ENCODE measurements at places on chromosomes 6 and 20.
A peak's percentile ranks its signal among the peaks of the same experiment; 100 is the strongest.

DNA sequence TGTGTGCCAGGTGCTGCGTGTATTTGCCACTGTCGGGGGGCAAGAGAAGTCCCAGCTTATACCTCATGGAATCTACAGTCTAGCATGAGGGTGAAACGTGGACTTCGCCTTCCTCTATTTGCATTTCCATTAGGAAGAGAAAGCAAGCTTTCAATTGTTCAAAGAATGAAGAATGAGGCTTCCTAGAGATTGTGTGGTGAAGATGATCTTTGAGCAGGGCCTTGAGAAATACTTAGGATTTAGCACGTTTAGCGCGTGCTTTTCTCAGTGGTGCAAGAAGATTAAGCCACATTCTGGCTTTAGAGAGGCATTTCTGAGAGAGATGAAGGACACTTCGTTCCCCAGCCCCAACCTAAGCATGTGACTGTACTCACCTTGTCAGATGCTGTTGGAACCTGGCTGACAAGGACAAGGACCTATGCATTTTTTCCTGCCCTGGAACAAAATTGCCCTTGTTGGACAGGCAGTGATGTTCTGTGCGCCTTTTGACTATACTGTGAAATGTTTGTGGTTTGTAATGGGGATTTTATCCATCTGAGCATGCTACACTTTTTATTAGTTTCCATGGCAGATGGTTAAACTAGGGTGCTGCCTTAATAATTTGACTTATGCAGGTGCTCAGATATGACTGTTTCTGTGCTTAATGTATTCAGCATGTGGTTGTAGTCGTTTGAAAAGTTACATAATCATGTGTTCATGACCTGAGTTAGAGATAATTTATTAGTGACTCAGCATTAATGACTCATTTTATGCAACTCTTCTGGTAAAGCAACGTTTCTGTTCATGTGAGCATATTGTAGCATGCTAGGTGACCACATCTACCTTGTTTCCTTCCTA lies 10.7 kb downstream of the TULP4 start:
- peak; percentile 84 for DNase-seq

DNA sequence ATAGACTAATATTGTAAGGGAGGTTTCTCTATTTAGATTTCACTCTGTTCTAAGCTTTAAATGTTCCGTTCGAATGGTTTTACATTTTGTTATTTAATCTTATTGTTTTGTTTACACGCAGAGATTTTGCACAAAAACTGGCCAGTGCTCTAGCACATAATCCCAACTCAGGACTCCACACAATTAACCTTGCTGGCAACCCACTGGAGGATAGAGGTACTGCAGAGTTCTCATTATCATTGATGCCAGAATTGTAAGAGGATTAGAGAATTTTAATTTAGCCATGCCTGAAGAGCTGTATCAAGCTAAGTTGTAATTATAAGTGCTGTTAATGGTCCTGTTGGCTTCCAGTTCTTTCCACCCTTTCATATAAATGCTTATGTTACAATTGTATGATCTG lies 179.7 kb upstream of the SCGN start:
- DNase-seq, result no peak

- DNase-seq, result peak; percentile 10
Observed at GRCh38 chr6:5174756-5175549, 85.8 kb downstream of the LYRM4 start.

- DNase-seq, result peak; percentile 90
Observed at GRCh38 chr20:43975096-43975768, 60.6 kb downstream of the TOX2 start.

GRCh38 chr6:128826606-128827005 lies 56.3 kb upstream of the LAMA2 start:
- no peak for DNase-seq

- no peak for DNase-seq
Observed at GRCh38 chr20:17573463-17573862, 3.6 kb downstream of the DSTN start.

DNA sequence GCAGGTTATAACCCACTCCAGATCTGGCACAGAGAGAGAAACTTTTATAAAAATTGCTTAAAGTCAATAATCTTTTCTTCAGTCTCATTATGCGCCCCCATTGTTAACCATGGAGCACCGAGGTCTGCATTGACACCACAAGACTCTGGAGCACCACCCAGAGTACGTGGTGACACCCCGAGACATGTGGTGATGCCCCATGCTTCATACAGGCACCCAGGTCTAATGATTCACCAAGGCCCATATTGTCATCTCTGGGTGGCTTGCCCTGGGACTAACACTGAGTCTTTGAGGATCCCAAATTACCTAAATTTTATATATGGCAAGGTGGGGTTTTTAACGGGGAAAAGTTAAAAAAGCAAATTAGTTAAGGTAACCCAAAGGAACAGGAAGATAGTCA lies 31.1 kb downstream of the CD109 start:
- no peak for DNase-seq

DNA sequence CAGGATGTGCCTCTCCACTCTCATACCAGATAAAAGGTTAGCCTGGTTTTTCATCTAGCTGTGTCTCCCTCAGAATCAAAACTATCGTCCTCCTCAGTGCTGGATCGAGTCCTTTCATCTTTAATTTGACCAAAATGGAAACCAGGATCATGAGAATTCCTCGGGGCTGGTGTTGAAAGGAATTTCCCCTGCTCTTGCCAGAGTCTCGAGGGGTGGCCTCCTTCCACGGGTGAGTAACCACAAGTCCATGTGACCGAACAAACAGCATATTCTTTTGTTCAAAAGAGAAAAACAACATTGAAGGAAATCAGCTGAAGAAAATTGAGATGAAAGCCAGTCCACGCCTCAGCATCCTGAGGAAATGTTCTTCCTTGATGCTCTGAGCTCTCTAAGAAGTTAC lies 165.9 kb upstream of the CDYL start:
- DNase-seq, result peak; percentile 84

GRCh38 chr6:134835993-134836392 lies 113.9 kb downstream of the ALDH8A1 start:
- peak; percentile 48 for DNase-seq

GRCh38 chr6:125212377-125212776 lies 58.8 kb downstream of the TPD52L1 start:
- DNase-seq, result no peak

GRCh38 chr6:100420711-100421110 lies 44.0 kb downstream of the SIM1 start:
- DNase-seq, result no peak

DNA sequence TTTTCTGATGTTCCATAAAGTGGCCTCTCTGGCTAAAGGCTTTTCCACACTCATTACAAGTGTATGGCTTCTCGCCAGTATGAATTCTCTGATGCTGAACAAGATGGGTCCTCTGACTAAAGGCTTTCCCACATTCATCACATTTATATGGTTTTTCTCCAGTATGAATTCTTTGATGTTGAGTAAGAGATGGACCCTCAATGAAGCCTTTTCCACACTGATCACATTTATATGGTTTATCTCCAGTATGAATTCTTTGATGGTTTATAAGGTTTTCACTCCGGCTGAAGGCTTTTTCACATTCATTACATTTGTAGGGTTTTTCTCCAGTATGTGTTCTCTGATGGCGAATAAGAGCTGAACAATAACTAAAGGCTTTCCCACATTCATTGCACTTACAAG lies 20.4 kb downstream of the ZNF184 start:
- peak; percentile 24 for DNase-seq

- no peak for DNase-seq
Observed at GRCh38 chr20:50510706-50511542, 741 bp downstream of the PTPN1 start.

DNA sequence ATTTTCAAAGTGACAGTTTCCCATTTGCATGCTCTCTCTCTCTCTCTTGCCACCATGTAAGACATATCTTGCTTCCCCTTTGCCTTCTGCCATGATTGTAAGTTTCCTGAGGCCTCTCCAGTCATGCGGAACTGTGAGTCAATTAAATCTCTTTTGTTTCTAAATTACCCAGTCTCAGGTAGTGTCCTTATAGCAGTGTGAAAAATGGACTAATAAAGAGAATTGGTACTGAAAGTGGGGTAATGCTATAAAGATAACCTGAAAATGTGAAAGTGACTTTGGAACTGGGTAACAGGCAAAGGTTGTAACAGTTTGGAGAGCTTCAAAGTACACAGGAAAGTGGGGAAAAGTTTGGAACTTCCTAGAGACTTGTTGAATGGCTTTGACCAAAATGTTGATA lies 389.8 kb downstream of the GRIK2 start:
- DNase-seq, result no peak

- no peak for DNase-seq
Observed at GRCh38 chr6:45998524-45998923, 17.1 kb downstream of the CLIC5 start.

- no peak for DNase-seq
Observed at GRCh38 chr6:21437581-21437980, 156.0 kb upstream of the SOX4 start.

GRCh38 chr6:147255948-147256674 lies 51.9 kb downstream of the STXBP5 start:
- no peak for DNase-seq

GRCh38 chr6:33313709-33314514 lies at the start of gene TAPBP:
Gene TAPBP, minus strand, starts transcription at chr6:33314078. Its CDS starts 37 bp downstream, at chr6:33314041.
- peak; percentile 50 for DNase-seq

DNA sequence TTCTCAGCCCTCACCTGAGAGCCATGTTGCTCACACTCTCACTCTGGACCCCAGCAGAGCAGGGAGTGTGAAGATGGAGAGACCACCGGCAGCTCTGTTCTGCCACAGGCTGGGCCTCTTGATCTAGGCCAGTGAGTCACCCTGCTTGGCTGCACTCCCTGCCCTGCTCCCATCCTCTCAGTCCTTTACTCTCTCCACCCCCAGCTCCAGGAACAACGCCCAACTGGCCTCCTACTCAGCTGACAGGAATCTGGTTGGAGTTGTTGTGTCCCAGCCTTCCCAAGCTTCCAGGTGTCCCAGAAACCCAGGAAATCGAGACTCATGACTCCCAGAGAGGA lies at the start of gene PSORS1C1:
TSS of gene PSORS1C1 (plus strand) at position 260 of the 338 bp plus-strand sequence. CDS start 14,833 bp downstream, outside the sequence.
- DNase-seq, result peak; percentile 97

- peak; percentile 77 for DNase-seq
Observed at GRCh38 chr6:41257369-41258195, 28.9 kb downstream of the TREM1 start.

DNA sequence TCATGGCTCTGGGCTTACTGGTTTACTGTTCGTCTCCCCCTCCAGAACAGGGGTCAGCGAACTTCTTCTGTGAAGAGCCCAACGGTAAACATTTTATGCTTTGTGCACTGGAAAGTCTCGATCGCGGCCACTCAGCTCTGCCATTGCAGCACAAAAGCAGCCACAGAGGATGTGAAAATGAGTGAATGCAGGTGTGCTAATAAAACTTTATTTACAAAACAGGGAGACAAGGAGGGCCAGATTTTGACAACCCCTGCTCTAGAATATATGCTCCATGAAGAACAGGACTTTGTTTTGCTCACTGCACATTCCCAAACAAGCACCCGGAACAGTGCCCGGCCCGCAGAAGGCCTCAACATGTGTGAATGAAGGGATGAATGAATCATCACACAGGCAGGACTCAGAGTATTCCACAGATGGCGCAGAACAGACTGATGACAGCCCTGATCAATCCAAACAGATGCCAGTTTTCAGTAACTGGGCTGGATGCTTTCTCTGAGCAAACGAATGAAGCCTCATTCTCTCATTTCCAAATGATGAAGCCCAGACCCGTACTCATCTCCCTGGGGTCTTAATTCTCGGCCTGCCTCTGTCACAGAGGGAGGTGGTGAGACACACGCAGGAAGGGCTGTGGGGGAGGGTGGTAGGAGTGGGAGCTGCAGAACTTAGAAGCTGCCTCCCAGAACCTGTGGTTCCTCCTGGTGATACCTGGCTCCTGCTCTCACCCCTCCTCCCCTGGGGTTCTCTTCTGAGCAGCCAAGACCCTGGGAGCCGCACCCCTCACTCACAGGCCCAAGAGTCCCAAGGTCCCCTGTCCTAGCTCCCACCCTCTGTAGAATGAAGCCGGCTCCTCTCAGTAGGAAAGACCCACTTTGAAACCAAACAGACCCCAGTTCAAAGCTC lies 196.4 kb downstream of the PREX1 start:
- peak; percentile 45 for DNase-seq

DNA sequence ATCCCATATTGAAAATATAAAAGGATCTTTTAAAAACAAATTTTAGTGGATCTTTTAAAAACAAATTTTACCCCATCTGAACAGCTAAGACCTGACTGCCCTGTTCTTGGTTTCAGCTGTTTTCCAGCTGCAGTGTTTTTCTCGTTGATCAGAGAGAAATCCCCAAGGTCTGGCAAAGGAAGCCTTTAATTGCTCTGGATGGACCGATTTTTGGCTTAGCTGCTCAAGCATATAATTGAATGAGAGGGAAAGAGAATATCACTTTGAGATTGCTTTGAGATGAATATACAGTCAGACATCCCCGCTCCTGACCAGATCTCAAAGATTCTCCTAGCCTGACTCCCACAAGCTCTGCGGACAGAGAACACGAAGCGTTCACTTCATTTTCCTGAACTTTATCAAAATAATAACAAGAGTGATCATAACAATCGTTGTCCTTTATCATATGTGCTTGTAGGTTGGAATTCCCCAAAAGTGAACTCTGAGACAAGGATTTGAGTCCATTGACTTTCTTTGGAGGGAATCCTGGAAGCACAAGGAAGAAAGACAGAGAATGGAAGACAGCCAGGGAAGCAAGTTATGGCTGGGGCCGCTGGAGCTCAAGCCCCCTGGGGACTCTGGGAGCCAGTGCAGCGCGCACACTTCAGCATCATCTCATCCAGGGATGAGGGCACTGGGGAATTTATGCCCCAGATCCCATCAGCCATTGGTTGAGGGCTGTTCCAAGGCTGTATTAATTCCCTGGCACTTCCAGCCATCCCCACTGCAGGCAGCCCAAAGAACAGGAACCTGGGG lies 101.3 kb downstream of the SNX5 start:
- no peak for DNase-seq

GRCh38 chr20:43397147-43397546 lies 60.5 kb upstream of the SRSF6 start:
- peak; percentile 76 for DNase-seq

DNA sequence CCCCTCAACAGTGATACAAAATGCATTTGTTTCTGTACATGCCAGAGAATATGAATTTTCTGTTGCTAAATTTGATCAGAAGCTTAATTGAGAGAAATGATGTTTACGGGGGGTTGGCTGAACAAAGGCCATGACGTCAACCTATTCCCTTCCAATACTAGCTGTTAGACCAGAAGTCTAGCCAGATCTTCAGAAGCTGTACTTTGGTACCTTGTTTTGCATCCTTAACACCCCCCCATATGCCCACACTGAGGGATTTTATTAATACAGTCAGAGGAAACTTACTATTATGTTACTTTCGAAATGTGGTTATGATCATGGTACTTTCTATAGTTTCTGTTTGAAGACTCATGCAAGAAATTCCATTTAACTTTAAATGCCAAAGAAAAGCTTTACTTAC lies 3.1 kb downstream of the NCOA7 start:
- DNase-seq, result peak; percentile 55

GRCh38 chr6:119096721-119097565 lies 18.5 kb upstream of the FAM184A start:
- DNase-seq, result peak; percentile 63

GRCh38 chr6:136318676-136319075 lies 29.0 kb upstream of the BCLAF1 start:
- peak; percentile 20 for DNase-seq

Data from fibroblast of mammary gland (primary cell).